ENCODE measurements at places on chromosomes 4 and X.

DNA sequence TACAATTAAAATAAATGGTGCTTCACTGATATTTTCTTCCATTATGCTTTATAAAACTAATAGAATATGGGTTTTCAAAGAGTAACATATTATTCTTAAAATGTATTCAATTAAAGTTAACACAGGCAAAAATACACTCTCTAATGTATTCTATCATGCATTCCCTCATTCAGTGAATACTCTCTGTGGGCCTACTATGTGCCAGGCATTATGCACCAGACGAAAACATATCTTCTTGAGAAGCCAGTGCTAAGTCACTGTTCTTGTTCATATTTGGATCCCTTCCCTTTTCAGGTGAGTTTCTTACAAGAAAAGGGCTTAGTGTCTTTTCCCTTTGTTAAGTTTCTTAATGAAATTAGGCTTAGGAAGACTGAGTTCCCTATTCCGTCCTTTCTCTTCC is 58.1 kb downstream of the NAF1 start:
- no peak for DNase-seq

DNA sequence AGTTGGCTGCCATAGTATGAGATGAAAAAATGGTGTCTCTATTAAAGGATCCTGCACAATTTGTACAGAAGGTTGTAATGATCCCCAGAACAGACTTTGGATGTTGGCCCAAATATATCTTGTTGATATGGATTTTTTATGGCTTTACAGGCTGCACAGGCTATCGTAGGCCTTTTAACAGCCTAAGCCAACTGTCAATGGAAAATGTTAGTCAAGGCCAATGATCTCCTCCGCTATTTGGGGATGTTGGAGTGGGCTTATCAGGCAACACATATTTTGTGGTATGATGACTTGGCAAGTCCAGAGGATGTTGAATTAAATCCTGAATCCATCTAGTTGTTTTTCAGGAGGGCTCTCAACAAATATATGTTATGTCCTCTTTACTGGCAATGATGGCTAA is 42.1 kb downstream of the ZCCHC13 start:
- DNase-seq: no peak

DNA sequence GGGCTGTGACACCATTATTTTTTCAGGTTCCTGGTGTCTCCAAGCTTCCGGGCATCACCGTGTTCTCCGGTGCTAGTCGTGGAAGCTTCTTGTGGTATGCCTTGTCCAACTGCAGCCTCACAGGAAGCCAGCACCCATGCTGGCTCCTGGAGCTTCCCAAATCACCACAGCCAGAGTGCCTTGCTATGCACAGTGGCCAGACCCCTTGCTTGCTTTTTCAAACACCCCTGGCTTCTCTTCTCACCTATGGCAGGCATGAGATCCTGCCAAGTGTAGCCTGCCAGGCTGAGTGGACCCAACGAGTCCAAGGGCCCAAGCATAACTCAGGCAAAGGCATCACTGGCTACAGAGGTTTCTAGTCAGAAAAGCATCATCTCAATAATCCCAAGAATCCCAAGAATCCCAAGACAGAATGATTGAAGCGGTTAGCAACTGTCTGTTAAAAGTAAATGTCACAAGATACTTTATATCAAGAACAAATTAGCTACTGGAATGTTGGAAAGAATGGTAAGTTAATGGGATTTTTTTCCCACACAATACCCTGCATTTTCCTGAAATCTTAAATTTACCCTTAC is 1522.9 kb downstream of the PCDH18 start:
- DNase-seq: no peak

DNA sequence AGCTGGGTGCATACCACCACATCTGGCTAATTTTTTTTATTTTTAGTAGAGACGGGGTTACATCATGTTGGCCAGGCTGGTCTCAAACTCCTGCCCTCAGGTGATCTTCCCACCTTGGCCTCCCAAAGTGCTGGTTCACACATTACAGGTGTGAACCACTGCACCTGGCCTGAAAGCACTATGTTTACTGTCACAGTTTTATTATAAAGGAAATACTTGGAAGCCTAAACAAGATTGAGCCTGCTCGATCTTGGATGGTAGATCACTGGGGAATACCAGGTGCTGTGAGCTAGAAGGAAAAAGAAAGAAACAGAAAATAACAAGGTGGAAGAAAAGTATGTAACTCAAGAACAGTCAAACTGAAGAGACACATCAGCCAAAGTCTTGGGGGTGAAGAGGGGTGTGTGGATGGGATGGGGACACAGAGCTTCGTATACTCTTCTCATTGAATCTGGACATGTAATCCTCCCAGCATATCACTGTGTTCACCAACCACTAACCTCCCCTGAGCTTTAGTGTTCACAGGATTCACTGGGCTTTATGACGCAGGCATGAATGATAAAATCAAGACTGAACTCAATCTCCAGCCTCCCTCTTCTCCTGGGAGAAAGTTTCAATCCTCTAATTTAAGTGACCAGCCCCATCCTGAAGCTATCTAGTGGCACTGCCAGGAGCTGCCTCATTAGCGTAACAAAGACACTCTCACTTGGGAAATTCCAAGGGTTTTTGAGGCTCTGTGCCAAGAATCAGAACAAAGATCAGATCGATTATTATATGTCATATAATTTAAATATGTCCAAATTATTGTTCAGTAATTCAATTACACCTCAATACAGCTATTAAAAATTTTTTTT is 40.9 kb downstream of the PDS5A start:
- DNase-seq: no peak

DNA sequence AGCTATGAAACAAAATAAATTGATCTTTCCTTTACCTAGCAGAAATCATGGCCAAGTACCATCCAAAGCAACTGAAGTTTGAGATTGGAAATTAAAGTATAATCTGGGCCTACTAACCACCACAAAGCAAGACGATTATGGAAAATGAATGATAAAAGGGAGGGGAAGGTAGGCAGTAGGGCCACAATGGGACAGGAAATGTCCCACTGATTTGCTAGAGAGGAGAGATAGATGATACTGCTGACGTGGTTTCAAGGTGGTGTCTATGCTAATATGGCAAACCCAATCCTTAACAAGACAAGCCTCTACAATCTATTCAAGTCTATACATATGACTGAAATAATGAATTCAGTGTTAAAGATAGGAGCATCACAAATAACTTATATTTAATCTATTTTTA is 6.1 kb downstream of the TMPRSS11F start:
- DNase-seq: no peak

DNA sequence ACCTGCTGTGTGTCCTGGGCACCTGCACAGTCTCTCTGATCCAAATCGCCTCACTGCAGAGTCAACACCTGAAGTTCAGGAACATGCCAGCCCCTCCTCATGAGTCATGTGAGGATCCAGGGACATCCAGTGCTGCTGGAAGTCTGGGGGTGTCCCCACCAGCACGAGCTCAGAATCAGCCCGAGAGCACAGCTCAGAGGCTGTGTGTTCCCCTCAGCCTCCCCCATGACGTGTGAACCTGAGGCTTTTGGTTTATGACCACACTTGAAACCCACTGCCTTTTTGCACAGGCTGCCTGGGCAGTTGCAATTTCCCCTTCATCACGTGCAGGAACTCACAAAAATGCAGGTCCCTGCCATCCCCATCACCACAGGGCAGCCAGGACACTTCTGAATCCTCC is 47.1 kb downstream of the PPP2R2C start:
- DNase-seq: no peak

DNA sequence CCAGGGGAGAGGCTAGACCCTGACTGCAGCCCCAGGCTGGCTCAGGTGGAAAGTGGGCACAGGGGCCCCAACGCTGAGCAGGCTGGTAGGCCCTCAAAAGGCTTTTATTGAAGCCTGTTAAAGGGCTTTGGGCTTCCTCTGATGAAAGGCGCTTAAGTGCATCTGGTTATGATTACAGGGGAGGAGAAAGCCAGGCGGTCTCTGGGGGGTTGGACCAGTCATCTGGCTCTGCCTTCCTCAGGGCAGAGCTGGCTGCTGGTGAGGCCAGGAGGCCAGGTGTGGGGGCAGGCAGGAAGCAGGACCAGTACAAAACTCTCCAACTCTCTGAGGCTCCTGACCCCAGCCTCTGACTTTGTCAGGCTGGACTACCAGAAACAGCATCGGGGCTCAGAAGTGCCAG is 68.8 kb upstream of the BCOR start:
- DNase-seq: no peak

- DNase-seq: no peak
These were observed 716.6 kb upstream of the INTU start for GRCh38 chr4:126916049-126916625.

- DNase-seq: no peak
These were observed 53.2 kb downstream of the DDX60 start for GRCh38 chr4:168265327-168265726.
